ENCODE measurements at places on chromosomes 5 and 9. TPM values are rescaled to one million over a fixed set of nuclear protein-coding genes. Genes with fewer than 3 reads are reported as not detected.

GRCh38 chr9:27247756-27248155 is 49.2 kb downstream of the EQTN start:
- DNase-seq, result peak; percentile 47

Gene OLFML2A
- 11.6 TPM for total RNA-seq

Gene ITK
- 0.52 TPM for total RNA-seq

Gene SLIT3
- 2.3 TPM for total RNA-seq

GRCh38 chr9:86168256-86168655 is 68.9 kb upstream of the GOLM1 start:
- no peak for DNase-seq
